CD4-positive, alpha-beta T cell (primary cell): ENCODE measurements at places on chromosomes 5 and 9.

GRCh38 chr5:134140530-134141201 lies 26.2 kb downstream of the TCF7 start:
- no peak overlapping the region for H3K4me3 ChIP-seq
- H3K27me3 ChIP-seq = no peaks in the 10 kb centered on the region
- H3K27ac ChIP-seq = peak overlapping the region; percentile 96
- peak; percentile 50 for DNase-seq

DNA sequence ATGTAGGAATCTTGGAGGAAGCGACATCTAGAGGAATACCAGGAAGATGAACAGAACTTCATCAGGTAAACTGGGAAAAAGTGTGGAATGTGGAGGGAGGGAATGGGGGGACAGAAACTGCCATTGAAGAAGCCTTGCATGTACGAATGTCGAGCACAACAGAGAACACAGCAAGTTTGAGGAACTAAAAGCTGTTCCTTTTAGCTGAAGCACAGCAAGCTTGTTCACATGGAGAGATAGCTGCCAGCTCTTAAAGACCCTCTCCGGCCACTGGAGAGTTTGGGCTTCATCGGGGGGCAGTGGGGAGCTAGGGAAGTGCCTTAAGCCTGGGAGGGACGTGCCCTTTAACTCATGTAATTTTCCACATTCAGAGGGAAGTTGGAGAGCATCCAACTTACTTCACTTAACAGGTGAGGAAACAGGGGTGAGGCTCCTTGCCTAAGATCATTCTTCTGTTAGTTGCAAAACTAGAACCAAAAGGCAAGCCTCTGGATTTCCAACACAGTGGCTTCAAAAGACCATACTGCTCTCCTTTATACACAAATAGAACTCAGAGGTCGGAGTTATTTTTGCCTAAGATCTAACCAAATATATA lies 2.3 kb upstream of the CYFIP2 start:
- no peak for DNase-seq
- H3K36me3 ChIP-seq = peaks cover 3% of the 10 kb centered on the region
- H3K4me3 ChIP-seq = no peak overlapping the region
- no peaks in the 10 kb centered on the region for H3K27me3 ChIP-seq
- H3K4me1 ChIP-seq = peaks cover 52% of the 10 kb centered on the region

GRCh38 chr9:128180001-128180400 lies 11.4 kb downstream of the CIZ1 start:
- H3K27ac ChIP-seq = no peak overlapping the region
- H3K27me3 ChIP-seq = no peaks in the 10 kb centered on the region
- DNase-seq = no peak
- H3K4me1 ChIP-seq = no peaks in the 10 kb centered on the region
- H3K36me3 ChIP-seq = peaks cover 74% of the 10 kb centered on the region

DNA sequence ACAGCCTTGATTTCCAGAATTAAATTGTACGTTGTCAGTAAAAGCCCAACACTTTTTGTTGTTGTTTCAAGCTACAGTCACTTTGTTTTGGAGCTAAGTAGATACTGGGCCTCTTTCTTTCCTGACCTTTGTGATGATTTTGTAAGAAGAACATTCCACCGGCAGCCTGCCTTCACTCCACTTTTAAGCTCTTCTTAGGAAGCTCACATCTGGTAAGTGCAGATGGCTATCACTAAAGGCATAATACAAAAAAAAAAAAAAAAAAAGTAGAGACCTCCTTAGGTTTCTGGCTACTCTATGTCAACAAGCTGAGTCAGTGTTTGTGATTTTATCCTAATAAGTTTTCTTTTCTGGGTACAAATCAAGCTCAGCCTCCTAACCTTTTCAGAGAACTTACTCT lies 1922.1 kb upstream of the WWC1 start:
- no peak overlapping the region for H3K27ac ChIP-seq
- DNase-seq = no peak
- H3K4me1 ChIP-seq = no peaks in the 10 kb centered on the region
- H3K4me3 ChIP-seq = no peak overlapping the region

DNA sequence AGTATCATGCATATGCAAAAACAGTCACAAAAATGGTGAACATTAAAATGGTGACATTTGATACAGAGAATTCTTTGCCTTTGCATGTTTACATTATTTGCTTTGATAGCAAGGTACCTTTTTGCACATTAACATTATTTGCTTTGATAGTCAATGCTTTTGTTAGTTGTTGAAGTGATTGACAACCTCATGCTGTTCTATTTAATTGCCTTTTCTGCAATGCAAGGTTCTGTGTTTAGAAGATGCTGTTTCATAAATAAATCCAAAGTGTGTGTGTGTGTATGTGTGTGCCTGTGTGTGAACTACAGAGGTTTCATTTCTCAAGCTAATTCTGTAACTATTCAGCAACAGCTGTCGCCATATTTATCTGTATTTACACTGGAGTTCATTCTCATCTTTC lies 668.7 kb downstream of the NR2F1-AS1 start:
- H3K4me3 ChIP-seq = no peak overlapping the region
- H3K27ac ChIP-seq = no peak overlapping the region

DNA sequence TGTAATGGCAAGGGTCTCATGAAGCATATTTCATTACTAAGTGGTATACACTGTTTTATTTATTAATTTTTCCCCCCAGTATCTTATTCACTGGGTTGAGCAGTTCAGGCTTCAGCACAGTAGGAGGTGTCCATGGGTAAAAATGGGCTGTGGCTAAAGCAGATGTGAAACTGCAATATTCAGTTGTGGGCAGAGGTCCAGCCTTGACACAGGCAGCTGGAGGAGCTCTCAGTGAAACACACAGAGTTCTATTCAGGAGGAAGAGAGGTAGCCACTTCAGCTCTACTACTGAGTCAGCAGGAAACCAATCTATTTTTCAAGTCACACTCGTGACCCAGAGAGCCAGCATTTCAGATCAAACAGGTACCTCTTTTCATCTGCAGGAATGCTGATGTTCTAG lies 418.3 kb downstream of the CDH10 start:
- no peaks in the 10 kb centered on the region for H3K4me1 ChIP-seq
- H3K4me3 ChIP-seq = no peak overlapping the region
- H3K27ac ChIP-seq = no peak overlapping the region

- no peaks in the 10 kb centered on the region for H3K4me1 ChIP-seq
- no peak overlapping the region for H3K27ac ChIP-seq
- no peak overlapping the region for H3K4me3 ChIP-seq
- no peaks in the 10 kb centered on the region for H3K27me3 ChIP-seq
- H3K36me3 ChIP-seq = no peaks in the 10 kb centered on the region
Measured at GRCh38 chr5:4361753-4362152, 766.1 kb downstream of the IRX1 start.

GRCh38 chr5:179733772-179734126 lies 1.1 kb downstream of the MAML1 start:
- H3K4me3 ChIP-seq = peak overlapping the region; percentile 86
- H3K27ac ChIP-seq = no peak overlapping the region
- H3K27me3 ChIP-seq = no peaks in the 10 kb centered on the region
- H3K4me1 ChIP-seq = peaks cover 49% of the 10 kb centered on the region
- H3K36me3 ChIP-seq = peaks cover 33% of the 10 kb centered on the region

GRCh38 chr5:176790941-176791340 lies 19.4 kb upstream of the UNC5A start:
- peaks cover 18% of the 10 kb centered on the region for H3K27me3 ChIP-seq
- H3K4me3 ChIP-seq = no peak overlapping the region
- H3K36me3 ChIP-seq = no peaks in the 10 kb centered on the region
- DNase-seq = no peak

DNA sequence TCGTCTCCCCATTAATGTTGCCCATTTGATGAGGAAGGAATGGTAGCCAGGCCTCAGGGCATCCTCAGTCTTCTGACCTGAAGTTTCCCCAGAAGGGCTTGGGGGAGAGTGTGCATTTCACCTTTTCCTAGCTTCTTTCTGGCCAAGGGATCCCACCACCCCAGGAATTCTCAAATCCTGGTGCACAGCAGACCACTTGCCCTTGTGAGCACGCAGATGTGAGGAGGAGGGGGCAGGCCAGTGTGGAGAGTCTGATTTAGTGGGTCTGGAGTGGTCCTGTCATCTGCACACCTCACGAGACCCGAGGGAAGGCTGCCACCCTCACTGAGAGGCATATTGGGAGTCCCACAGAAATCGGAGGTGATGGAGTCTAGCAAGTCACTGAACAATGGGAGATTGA lies 64.3 kb downstream of the CXXC5 start:
- no peak overlapping the region for H3K27ac ChIP-seq
- peaks cover 7% of the 10 kb centered on the region for H3K27me3 ChIP-seq
- H3K36me3 ChIP-seq = no peaks in the 10 kb centered on the region
- H3K4me1 ChIP-seq = peaks cover 34% of the 10 kb centered on the region
- DNase-seq = no peak
- H3K4me3 ChIP-seq = no peak overlapping the region

GRCh38 chr9:110405858-110406443 lies 68.3 kb upstream of the TXNDC8 start:
- H3K27me3 ChIP-seq = no peaks in the 10 kb centered on the region
- no peak overlapping the region for H3K27ac ChIP-seq
- no peak overlapping the region for H3K4me3 ChIP-seq
- H3K36me3 ChIP-seq = no peaks in the 10 kb centered on the region

GRCh38 chr9:101480386-101480785 lies 44.8 kb upstream of the ALDOB start:
- H3K27me3 ChIP-seq = peaks cover 8% of the 10 kb centered on the region
- H3K27ac ChIP-seq = no peak overlapping the region
- DNase-seq = no peak
- no peaks in the 10 kb centered on the region for H3K4me1 ChIP-seq

- H3K36me3 ChIP-seq = no peaks in the 10 kb centered on the region
- DNase-seq = no peak
- H3K4me3 ChIP-seq = no peak overlapping the region
- H3K27me3 ChIP-seq = peaks cover 8% of the 10 kb centered on the region
- no peaks in the 10 kb centered on the region for H3K4me1 ChIP-seq
Measured at GRCh38 chr5:155008669-155009068, 4.9 kb upstream of the KIF4B start.

DNA sequence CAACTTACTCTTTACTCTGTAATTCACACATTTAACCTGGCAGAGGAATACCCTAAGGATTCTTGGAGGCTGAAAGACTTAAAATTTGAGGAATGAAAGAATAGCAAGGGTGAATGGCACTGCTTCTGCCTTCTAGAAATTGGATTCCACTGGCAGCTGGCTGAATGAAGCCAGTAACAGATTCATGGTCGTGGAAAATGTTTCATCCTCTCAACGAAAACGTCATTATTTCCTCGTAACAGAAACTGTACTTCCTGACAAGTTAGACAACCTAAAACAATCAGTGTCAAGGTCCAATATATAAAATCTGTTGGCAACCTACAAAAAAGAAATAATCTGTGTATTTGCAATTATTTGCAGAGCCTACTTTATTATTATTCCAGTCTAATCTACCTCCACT lies 39.7 kb downstream of the BNC2 start:
- H3K27me3 ChIP-seq = no peaks in the 10 kb centered on the region
- DNase-seq = no peak
- H3K4me1 ChIP-seq = no peaks in the 10 kb centered on the region
- H3K36me3 ChIP-seq = no peaks in the 10 kb centered on the region
- no peak overlapping the region for H3K4me3 ChIP-seq

GRCh38 chr5:139844472-139845145 lies 49.0 kb downstream of the PSD2 start:
- H3K4me1 ChIP-seq = peaks cover 15% of the 10 kb centered on the region
- H3K27ac ChIP-seq = no peak overlapping the region
- DNase-seq = peak; percentile 58
- H3K27me3 ChIP-seq = peaks cover 21% of the 10 kb centered on the region
- no peaks in the 10 kb centered on the region for H3K36me3 ChIP-seq
- no peak overlapping the region for H3K4me3 ChIP-seq

GRCh38 chr5:80231243-80231642 lies 24.6 kb downstream of the SERINC5 start:
- DNase-seq = no peak
- no peak overlapping the region for H3K27ac ChIP-seq
- H3K27me3 ChIP-seq = no peaks in the 10 kb centered on the region
- H3K4me3 ChIP-seq = no peak overlapping the region

- H3K4me1 ChIP-seq = peaks cover 17% of the 10 kb centered on the region
- H3K27ac ChIP-seq = no peak overlapping the region
- DNase-seq = no peak
- no peaks in the 10 kb centered on the region for H3K36me3 ChIP-seq
Measured at GRCh38 chr5:111075520-111075919, 4.0 kb downstream of the TSLP start.

GRCh38 chr5:129616517-129616916 lies 131.4 kb upstream of the MINAR2 start:
- no peaks in the 10 kb centered on the region for H3K4me1 ChIP-seq
- H3K27ac ChIP-seq = no peak overlapping the region
- DNase-seq = no peak
- H3K4me3 ChIP-seq = no peak overlapping the region
- H3K27me3 ChIP-seq = no peaks in the 10 kb centered on the region

GRCh38 chr9:2709645-2710101 lies 7.6 kb upstream of the KCNV2 start:
- H3K27me3 ChIP-seq = no peaks in the 10 kb centered on the region
- H3K4me3 ChIP-seq = no peak overlapping the region
- H3K27ac ChIP-seq = no peak overlapping the region
- no peaks in the 10 kb centered on the region for H3K4me1 ChIP-seq
- DNase-seq = no peak

GRCh38 chr5:39194466-39195136 lies 24.8 kb downstream of the FYB1 start:
- peaks cover 50% of the 10 kb centered on the region for H3K4me1 ChIP-seq
- H3K36me3 ChIP-seq = peaks cover 41% of the 10 kb centered on the region
- H3K27me3 ChIP-seq = no peaks in the 10 kb centered on the region
- H3K4me3 ChIP-seq = peak overlapping the region; percentile 76
- DNase-seq = no peak

GRCh38 chr9:132589148-132590036 lies 7.0 kb downstream of the BARHL1 start:
- no peak overlapping the region for H3K27ac ChIP-seq
- H3K27me3 ChIP-seq = peaks cover 62% of the 10 kb centered on the region
- DNase-seq = no peak
- H3K4me3 ChIP-seq = no peak overlapping the region
- peaks cover 6% of the 10 kb centered on the region for H3K4me1 ChIP-seq

GRCh38 chr5:138449501-138450239 lies 10.8 kb downstream of the REEP2 start:
- DNase-seq = peak; percentile 68
- no peak overlapping the region for H3K27ac ChIP-seq
- no peak overlapping the region for H3K4me3 ChIP-seq
- no peaks in the 10 kb centered on the region for H3K27me3 ChIP-seq

DNA sequence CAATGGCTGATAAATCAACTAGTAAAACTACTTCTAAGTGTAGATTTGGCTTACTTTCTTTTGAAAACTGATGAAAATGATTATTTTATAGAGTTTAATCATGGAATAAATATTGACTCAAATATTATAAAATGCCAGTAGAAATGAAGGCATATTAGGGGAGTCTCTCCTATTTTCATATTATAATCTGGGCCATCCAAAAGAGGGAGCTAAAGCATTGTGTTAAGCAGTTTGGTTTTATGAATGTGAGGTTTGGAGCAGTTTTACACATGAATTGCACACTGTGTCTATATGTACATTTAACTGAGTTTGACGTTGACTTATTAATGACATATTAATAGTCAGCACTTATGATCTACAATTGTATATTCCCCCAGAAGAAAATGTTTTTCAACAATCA lies 17.4 kb downstream of the CDH9 start:
- H3K36me3 ChIP-seq = no peaks in the 10 kb centered on the region
- no peaks in the 10 kb centered on the region for H3K27me3 ChIP-seq
- H3K27ac ChIP-seq = no peak overlapping the region
- no peaks in the 10 kb centered on the region for H3K4me1 ChIP-seq
- no peak for DNase-seq

- H3K27me3 ChIP-seq = no peaks in the 10 kb centered on the region
- no peak overlapping the region for H3K4me3 ChIP-seq
- DNase-seq = no peak
- H3K27ac ChIP-seq = no peak overlapping the region
- H3K4me1 ChIP-seq = peaks cover 4% of the 10 kb centered on the region
Measured at GRCh38 chr5:68454766-68455165, 239.2 kb downstream of the PIK3R1 start.
